ENCODE measurements at places on chromosomes 6 and 20. TPM values are rescaled to one million over a fixed set of nuclear protein-coding genes. Genes with fewer than 3 reads are reported as not detected.
A peak's percentile ranks its signal among the peaks of the same experiment; 100 is the strongest.

DNA sequence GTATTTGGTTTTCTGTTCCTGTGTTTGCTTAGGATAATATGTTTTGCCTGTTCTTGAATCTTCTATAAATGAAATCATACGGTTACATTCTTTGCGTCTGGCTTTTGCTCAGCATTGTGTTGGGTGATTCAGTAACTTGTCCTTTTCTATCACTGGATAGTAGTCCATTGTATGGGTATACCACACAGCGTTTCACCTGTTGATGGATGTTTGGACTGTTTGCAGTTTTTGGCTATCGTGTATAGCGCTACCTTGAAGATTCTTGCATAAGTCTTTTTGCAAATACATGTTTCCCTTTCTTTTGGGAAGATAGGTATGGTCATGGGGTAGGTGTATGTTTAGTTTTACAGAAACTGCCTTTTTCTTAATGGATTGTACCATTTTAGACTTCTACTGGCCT lies 9.5 kb downstream of the MYBL2 start:
- DNase-seq: no peak

- no peak for DNase-seq
Observed at GRCh38 chr6:139680819-139681218, 306.4 kb upstream of the CITED2 start.

- DNase-seq: no peak
Observed at GRCh38 chr6:156053626-156054025, 598.0 kb upstream of the NOX3 start.

DNA sequence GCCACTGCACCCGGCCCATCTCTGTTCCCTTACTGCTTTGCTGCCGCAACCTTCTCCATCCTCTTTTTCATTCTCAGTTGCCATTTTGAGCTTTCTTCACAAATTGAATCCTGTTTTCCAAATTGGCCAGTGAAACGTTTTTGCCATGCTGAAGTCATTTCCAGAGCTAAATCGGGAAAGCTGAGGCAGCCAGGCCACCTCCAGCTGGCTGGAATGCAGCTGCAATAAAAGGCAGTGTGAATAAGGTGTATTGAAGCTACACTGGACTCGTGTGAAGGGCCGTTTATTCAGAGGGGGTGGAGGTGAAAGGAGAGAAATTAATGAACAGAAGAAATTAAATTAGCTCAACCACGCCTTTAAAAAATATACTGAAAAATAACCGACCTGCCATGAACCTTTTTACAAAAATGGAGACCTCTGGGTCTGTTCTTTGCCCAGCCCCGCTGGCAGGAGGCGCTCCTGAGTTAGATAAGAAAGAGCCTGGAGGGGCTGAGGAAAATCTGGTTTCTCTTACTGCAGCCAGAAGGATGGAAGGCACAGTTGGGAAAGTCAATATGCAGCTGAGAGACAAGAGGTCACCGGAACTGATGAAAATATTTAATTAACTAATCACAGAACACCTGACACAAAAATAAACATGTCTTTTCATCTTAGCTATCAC lies 283.9 kb downstream of the FOXC1 start:
- DNase-seq: no peak

The RMND1 gene
- 20.5 TPM for total RNA-seq

The ULBP1 gene
- total RNA-seq: 0.09 TPM

- DNase-seq: no peak
Observed at GRCh38 chr20:58694241-58695083, 1.9 kb downstream of the NPEPL1 start.

DNA sequence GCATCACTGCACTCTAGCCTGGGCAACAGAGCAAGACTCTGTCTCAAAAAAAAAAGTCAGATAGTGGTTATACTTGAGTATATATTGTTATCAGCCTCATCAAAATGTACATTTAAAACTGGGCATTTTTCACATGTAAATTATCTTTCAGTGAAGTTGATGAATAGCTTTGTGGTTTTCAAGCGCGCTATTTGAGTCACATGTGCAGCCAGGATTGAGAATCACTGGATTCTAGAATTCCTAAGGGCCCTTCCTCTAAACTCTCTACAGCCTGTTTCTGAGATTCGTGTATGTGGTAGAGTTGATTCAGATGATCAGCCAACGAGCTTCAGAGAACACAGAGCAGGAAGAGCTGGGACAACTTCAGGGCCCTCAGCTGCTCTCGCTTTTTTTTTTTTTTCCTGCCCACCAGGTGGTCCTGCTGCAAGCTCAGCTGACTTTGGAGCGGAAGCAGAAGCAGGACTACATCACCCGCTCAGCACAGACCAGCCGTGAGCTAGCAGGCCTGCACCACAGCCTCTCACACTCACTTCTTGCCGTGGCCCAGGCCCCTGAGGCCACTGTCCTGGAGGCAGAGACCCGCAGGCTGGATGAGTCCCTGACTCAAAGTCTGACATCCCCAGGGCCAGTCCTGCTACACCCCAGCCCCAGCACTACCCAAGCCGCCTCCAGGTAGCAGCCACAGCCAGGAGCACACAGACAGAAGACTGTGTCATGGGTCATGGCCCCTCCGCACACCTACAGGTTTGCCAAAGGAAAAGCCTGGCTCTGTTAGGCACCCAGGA lies 18.3 kb downstream of the C20orf173 start:
- DNase-seq: no peak

The NDUFAF5 gene
- total RNA-seq: 38.5 TPM

GRCh38 chr6:70107852-70108629 lies 194.8 kb downstream of the COL9A1 start:
- DNase-seq: no peak

- no peak for DNase-seq
Observed at GRCh38 chr20:22462975-22463914, 121.1 kb downstream of the FOXA2 start.

The HLA-DOA gene
- total RNA-seq: 0.92 TPM

The VSTM2L gene
- total RNA-seq: 1.1 TPM

DNA sequence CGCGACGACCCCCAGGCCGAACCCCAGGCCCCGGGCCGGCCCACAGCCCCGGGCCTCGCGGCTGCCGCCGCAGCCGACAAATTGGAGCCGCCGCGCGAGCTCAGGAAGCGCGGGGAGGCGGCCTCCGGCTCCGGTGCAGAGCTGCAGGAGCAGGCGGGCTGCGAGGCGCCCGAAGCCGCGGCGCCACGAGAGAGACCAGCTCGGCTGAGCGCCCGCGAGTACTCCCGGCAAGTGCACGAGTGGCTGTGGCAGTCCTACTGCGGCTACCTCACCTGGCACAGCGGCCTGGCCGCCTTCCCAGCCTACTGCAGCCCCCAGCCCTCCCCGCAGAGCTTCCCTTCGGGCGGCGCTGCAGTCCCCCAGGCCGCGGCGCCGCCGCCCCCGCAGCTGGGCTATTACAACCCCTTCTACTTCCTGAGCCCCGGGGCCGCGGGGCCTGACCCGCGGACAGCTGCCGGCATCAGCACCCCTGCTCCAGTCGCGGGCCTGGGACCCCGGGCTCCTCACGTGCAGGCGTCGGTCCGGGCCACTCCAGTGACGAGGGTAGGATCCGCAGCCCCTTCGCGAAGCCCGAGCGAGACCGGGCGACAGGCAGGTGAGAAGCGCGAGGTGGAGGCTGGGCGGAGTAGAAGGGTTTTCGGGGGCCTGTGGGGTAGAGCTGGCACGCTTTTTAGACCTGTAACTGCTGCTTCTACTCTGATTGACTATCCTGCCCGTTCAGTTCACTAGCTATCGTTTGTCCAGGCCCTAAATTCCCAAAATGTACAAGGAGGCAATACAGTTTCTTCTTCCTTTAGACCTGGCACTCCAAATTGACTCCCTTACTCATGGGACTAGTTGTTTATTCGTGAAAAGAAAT lies 654 bp downstream of the FAM8A1 start:
- DNase-seq: peak; percentile 46

The SLPI gene
- total RNA-seq: 47.4 TPM

The TRIM15 gene
- total RNA-seq: 62.5 TPM

- no peak for DNase-seq
Observed at GRCh38 chr6:150204705-150205472, 62.0 kb downstream of the PPP1R14C start.

- no peak for DNase-seq
Observed at GRCh38 chr6:82555801-82556200, 192.2 kb downstream of the TPBG start.

The SIRPB2 gene
- 1.1 TPM for total RNA-seq

The BPIFB4 gene
- not detected for total RNA-seq

DNA sequence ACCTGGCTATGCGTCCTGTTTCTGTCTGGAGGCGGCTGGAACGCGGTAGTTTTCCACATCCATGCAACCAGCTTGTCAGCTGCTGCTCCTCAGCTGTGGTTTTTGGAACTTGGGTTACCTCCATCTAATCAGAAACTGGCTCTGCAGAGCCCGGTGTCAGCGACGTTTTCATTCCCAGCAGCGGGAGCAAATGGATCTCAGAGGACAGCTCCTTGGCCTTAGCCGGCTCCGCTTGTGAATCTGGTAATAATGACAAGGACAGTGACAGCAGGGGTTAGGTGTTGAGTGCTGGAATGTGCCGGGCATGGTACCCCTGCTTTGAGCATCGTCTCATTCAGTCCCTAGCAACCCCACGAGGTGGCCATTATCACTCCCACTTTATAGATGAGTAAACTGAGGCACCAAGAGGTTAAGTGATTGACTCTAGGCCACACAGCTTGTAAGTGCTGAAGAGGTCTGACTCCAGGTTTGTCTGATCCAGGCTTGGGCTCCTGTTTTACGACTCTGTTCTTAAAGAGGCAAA lies 1.3 kb downstream of the SLCO4A1 start:
- DNase-seq: no peak

The WFDC13 gene
- not detected for total RNA-seq

The OR2J3 gene
- not detected for total RNA-seq

GRCh38 chr6:18412068-18412467 lies 24.9 kb downstream of the RNF144B start:
- no peak for DNase-seq

The TAF11 gene
- 25.0 TPM for total RNA-seq

DNA sequence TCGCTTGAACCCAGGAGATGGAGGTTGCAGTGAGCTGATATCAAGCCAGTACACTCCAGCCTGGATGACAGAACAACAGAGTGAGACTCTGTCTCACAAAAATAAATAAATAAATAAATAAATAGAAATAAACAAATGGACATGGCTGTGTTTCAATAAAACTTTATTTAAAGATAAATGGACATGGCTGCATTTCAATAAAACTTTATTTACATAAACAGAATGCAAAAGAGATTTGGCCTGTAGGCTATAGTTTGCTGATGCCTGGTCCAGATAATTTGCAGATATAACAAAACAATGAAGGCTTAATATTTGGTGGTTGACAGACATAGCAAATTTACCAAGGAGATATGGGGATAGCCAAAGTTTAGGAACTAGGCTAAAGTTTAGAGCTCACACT lies 66.8 kb downstream of the ZNF831 start:
- no peak for DNase-seq

GRCh38 chr20:57805747-57806146 lies 95.9 kb upstream of the PMEPA1 start:
- DNase-seq: no peak

GRCh38 chr6:169457762-169458161 lies 204.1 kb upstream of the THBS2 start:
- DNase-seq: no peak

DNA sequence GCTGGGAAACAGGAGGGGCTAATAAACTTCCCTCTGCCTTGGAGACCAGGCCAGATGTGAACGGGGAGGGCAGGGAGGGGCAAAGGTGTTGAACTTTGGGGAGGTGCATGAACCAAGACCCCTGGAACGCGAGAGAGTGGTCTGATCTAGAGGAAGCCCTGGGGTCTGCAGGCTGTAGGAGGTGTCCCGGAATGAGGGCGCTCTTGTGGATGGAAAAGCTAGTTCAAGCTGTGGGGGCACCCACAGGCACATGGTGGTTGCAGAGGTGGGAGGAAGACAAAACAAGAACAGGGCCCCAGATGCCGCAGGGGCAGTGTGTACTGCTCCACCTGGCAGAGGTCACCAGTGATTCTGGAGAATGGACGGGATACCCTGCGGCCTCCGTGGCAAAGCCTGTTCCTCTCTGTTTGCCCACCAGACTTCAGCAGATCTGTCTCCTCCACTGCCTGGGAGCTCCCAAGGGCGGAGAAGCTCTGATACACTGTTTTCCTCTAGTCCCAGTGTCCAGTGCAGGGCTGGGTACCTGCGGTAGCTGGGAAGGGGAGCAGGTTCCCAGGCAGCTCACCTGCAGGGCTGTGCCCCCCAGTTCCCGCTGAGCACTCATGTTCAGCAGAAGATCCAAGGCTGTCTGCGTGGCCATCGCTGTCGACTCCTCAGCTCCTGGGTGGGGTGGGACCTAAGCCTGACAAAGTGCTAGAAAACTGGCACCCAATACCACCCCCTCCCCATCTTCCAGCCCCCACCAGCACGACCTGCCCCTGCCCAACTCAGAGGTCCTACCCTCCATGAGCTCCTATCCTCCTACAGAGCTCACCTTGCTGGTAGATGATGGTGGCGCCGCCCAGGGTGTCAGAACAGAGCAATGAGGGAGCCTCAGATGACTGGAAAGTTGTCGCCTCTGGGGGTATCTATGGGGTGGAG lies 14.7 kb downstream of the ZNF335 start:
- no peak for DNase-seq

GRCh38 chr20:50191544-50192363 lies 1.1 kb downstream of the CEBPB start:
- DNase-seq: peak; percentile 45

DNA sequence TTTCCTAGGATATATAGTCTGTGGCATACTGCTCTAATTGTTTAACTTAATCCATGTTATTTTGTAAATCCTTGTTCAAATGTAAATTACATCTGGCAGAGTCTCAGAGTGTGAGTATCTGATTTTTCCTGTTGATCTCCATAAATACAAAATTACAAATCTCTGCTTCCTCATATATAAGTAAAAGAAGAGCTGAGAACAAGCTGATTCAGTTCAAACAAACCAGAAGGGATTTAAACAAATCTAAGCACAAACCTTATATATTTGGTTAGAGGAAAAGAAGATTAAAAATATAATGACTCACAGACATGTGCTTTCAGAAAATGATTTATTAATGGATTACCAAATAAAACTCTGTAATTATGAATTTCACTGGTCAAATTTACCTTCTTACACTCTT lies 37.3 kb downstream of the KIF13A start:
- no peak for DNase-seq

- DNase-seq: peak; percentile 80
Observed at GRCh38 chr6:144284783-144285547, at the start of gene UTRN. Gene UTRN (plus strand): TSS chr6:144285335. CDS start chr6:144291829, 6,494 bp downstream.

DNA sequence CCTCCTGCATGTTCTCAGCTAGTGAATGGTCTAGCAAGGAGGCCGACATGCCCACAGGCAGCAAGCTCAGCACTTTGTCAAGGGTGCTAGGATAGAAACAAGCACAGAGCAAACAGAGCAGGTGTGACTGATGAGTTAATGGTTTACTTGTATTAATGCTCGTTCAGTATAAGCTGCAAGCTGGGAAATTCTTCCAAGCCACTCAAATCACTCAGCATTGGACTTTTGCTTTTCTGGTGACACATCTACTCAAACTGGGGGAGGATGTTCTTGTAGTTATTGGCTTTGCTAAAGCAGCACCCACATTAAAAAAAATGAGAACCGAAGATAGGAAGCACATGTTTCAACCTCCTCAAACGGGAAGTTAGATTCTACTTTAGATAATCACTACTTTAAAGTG lies 43.1 kb upstream of the NEDD9 start:
- peak; percentile 52 for DNase-seq

GRCh38 chr6:32214126-32214525 lies 9.7 kb downstream of the NOTCH4 start:
- DNase-seq: no peak

Data from left colon (tissue), 2 donors.